Activated CD4-positive, alpha-beta T cell treated with anti-CD3 and anti-CD28 coated beads for 24 hours (primary cell): ENCODE measurements at places on chromosomes 3 and 15.
A peak's percentile ranks its signal among the peaks of the same experiment; 100 is the strongest.

GRCh38 chr15:81160312-81161159, 26.5 kb downstream of the CFAP161 start:
- no peak for DNase-seq

DNA sequence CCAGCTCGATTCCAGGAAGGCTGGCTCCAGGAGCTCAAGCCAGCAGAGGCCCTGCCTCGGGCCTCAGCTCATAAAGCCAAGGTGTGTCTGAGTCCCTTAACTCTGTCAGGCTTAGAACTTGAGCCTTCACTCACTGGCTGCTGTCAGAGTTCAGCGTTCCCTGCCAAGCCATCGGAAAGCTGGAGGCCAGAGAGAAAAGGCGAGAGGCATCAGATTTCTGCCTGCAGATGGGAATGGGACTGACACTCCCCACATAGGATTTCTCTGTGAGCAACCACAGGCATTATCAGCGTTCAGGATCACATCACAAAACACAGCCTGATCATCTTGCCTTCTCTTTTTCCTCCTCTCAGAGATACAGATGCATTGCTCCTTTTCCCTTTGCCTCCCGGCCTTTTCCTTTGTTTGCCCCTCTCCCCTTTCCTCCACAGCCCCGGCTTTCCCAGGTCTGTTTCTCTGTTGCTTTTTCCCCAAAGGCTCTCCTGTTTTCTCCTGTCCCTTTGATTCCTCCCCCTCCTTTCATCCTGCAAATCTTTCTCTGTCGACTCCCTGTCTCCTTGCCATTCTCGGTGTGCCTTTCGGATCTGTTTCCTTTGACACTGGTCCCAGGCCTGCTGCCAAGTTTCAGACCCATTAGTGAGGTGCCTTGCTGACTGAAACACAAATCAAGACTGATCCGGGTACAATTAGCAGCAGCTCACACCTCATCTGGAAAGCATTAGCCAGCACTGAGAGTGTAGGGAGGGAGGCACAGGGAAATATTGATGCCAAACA, 44.5 kb upstream of the BOC start:
- no peak for DNase-seq

DNA sequence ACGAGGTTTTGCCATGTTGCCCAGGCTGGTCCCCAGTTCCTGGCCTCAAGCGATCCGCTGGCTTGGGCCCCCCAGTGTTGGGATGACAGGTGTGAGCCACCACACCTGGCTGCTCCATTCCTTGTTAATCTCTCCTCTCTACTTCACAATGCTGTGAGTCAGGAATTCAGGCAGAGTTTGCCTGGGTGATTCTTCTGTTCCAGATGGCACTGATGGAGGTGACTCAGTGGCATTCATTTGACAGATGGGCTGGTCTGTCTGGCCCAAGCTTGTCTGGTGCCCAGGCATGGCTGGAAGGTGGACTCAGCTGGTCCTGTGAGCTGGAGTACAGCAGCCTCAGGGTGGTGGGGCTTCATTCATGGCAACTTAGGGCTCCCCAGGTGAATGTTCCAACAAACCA, 43.2 kb downstream of the SLC6A20 start:
- DNase-seq = no peak

GRCh38 chr3:81592101-81592500, 169.3 kb downstream of the GBE1 start:
- no peak for DNase-seq

GRCh38 chr3:14178247-14179113, at the start of the genes LSM3 and XPC:
Gene LSM3, plus strand, starts transcription at chr3:14178817. Its CDS starts 44 bp downstream, at chr3:14178861.
Gene XPC, minus strand, starts transcription at chr3:14178601. Its CDS starts 33 bp downstream, at chr3:14178568.
- peak; percentile 95 for DNase-seq
